ENCODE measurements at places on chromosomes 12 and 14. TPM values are rescaled to one million over a fixed set of nuclear protein-coding genes. Genes with fewer than 3 reads are reported as not detected.
A peak's percentile ranks its signal among the peaks of the same experiment; 100 is the strongest.

CLBA1 gene
- total RNA-seq: 13.5 TPM

DNA sequence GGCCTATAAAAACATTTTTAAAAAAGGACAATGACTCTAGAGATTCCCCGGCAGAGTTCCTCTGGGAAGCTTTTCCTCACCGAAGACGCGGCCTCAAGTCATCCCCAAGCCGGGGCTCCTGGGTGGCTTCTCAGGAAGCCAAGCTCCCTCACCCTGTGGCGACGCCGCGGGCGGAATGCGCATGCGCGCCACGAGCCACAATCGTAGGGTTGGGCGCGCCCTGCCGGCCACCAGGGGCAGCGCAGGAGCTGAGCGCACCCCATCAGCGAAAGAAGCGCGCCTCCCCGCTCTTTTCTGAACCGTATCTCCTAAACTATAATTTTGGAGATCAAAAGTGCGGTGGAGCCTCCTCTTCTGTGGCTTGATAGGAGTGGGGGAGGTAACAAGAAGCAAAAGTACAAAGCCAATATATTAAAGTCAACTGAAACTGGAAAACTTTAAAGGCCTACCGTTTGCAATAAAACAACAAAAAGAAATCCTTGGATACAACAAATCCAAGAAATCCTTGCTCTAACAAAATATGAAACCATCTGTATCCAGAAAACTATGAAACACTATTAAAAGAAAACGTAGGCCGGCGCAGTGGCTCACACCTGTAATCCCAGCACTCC is 17.4 kb upstream of the CHFR start:
- DNase-seq: peak; percentile 76

PPM1H gene
- 71.8 TPM for total RNA-seq

DNA sequence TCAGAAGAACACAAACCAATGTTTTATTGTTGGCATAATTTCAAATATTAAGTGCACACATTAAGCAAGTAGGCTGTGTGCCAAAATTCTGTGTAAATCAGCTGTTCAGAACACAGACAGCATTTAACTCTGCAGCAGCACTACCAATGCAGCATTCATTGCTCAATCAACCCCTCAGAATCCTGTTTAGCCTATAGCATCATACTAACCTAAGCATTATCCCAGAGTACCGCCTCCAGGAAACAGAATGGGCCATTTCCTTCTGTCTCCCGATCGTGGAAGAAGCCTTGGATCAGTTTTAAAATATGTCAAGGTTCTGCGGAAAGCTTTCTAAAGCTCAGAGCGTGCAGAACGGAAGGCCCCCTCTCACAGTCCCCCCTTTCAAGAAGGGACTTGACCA is 3.3 kb downstream of the IL26 start:
- peak; percentile 5 for DNase-seq

CLEC1B gene
- total RNA-seq: not detected

DIABLO gene
- total RNA-seq: 50.1 TPM

KRT77 gene
- not detected for total RNA-seq

TULP3 gene
- total RNA-seq: 49.4 TPM

CCDC38 gene
- total RNA-seq: not detected

CLEC4C gene
- total RNA-seq: not detected

ZNF891 gene
- 2.0 TPM for total RNA-seq

DNA sequence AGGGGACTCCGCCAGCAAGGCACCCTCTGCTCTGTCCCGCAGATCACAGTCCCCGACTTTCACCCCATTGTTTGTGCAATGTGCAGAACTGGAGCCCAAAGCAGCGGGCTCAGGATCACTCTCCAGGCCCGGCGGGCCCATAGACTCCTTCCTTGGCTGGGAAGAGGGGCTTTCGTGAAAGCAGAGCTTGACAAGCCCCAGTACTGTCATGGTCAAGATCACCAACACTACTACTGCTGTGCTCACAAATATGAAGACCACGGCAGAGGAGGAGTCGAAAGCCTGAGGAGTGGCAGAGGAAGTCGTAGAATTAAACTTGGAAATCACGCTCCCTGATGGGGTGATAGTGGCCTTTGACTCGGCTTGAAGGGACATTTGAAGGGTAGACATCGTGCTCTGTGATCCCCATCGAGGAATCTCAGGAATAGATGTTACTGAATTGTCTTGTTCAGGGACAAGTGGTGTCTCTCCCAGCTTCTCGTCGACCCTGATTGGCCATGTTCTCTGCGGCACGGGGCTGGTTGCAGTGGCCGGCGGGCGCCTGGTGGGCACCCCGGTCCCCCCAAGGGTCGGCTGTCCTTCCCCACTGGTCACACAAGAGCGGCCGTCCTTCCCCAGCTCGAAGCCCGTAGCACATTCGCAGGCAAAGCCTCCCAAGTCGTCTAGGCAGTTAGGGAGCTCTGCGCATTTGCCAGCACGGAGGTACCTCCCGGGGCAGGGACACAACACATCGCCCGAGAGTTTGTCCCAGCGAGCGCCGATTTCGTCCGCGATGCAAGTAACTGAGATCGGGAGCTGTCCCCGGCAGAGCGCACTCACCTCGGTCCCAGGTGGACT is 1.1 kb downstream of the CLEC14A start:
- peak; percentile 24 for DNase-seq

SLC24A4 gene
- total RNA-seq: 1.1 TPM

GRCh38 chr14:59017285-59017965 is 171.0 kb upstream of the DAAM1 start:
- DNase-seq: no peak

DNA sequence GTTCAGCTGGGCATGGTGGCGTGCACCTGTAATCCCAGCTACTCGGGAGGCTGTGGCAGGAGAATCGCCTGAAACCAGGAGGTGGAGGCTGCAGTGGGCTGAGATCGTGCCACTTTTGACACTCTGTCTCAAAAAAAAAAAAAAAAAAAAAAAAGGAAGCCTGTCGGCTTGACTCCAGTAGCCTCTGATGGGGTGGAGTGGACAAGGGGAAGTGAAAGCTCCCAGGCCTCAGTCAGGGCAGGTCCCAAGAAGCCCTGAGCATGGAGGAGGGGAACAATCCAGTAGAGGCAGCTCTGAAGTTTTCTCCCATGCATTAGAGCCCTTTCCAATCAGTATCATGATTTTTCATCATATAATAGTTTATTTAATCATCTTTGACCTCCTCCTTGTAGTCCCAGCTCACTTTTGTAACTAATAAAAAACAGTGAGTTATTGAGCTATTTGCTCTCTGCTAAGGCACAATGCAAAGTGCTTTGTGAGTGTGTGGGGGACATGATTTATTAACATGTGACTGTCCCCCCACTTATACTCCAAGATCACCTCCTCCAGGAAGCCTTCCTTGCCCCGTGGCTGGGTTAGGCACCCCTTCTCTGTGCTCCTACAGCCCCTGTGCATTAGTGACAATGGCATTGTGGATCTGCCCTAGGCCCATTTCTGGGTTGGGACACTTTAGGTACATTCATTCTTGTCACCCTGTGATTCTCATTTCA is 4.7 kb upstream of the SSH1 start:
- no peak for DNase-seq

- DNase-seq: no peak
Observed at GRCh38 chr12:109934026-109934425, 34.0 kb downstream of the TCHP start.

GRCh38 chr12:6423267-6424007 is 21.3 kb upstream of the CD27 start:
- DNase-seq: peak; percentile 73

DNA sequence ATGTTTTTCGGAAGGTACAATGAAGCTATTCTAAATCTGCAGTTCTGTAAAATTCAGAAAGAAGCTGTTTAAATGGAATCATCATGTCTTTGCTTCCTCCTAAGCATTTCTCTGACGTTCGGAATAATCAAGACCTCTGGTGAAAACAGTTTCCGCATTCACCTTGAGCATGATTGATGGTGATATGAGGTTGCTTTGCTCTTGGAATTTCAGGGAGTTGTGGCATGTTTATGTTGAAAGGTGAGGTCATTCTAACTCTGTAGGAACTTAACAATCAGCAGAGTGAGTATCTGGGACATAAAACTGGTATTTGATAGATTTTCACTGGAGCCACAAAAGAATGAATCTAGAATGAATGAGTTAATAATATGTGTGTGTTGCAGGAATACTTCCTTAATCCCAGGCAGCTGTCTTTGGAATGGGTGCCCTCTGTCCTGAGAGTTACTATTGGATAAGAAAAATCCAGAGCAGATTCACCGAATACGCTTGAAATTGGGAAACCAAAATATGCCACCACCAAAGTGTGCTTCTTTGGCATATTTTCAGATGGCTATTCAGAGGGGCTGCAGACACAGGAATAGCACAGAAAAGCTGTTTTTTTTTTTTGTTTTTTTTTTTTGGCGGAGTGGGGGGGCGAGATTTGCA is 599.1 kb downstream of the CCER1 start:
- DNase-seq: no peak

DNA sequence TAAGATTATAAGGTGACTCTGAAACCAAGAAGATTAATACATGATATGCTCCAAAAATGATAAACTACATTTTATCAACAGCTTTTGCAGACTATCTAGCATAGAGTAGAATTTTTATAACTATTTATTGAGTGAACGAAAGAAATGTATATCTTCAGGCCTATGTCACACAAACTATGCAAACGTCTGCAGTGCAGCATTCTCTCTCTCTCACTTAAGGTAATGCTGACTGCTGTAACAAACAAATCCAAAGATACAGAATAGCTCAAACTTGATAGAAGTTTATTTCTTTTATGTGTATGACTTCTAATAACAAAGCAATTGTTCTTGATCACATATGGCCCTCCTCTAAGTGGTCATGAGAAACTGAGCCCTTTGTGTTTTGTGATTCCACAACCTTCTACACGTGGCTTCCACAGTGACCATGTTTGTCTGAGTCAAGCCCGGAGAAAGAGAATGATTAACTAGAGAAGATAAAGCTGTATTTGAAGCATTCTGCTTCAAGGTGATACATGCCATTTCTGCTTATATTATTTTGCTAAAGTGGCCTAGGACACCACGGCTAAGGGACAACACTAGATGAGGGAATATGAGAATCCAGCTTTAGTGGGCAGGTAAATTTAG is 1352.7 kb upstream of the TMEM132C start:
- no peak for DNase-seq

CLEC2B gene
- total RNA-seq: not detected

DNA sequence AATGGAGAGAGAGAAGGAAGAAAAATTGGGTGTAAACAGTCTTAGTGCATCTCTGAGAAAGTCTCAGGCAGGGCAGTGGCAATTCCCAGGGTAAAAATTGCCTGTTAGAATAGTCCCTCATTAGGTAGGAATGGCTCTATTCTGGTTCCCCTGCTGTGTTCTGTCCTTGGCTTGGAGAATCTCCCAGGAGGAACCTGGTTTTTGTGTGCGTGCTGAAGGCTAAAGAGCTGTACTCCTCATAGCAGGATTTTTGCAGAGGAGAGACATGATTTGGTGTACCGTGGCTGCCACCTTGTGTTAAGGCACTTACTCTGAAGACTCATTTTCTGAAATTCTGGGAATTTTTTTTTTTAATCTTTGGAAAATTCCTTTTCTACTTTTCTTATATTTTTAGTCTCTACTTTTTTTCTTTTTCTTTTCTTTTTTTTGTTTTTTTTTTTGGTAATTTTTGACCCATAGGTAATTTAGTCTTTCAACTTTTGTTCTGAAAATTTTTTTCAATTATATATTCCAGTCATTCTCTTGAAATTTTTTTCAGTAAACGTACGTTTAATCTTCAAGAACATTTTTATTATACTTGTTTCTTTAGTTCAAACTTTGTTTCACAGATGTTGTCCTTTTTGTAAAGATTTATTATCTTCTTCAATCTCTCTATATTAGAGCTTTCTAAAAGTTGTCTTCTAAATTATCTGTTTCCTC is 63.8 kb downstream of the FBXO33 start:
- DNase-seq: peak; percentile 52

DNA sequence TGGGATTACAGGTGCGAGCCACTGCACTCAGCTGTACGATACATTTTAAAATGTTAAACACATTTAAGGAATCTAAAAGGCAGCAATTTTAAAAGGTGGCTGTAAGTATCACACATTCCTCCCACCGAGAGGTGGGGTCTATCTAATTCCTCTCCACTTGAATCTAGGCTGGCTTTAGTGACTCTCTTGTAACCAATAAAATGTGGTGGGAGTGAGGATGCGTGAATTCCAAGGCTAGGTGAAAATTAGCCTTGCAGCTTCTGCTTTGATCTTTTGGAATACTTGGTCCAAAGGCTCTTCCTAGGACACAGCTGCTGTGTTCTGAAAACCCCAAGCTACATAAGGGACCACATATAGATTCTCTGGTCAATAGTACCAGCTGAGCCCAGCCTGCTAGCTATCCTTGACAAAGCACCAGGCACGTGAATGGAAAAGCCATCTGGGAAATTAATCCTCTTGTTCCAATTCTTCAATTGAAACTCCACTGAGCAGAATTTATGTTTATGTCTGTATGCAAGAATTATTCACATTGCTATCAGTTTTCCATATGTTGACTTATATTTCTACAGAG is 8.8 kb upstream of the GPRC5D start:
- DNase-seq: no peak

ASCL1 gene
- total RNA-seq: not detected

DNA sequence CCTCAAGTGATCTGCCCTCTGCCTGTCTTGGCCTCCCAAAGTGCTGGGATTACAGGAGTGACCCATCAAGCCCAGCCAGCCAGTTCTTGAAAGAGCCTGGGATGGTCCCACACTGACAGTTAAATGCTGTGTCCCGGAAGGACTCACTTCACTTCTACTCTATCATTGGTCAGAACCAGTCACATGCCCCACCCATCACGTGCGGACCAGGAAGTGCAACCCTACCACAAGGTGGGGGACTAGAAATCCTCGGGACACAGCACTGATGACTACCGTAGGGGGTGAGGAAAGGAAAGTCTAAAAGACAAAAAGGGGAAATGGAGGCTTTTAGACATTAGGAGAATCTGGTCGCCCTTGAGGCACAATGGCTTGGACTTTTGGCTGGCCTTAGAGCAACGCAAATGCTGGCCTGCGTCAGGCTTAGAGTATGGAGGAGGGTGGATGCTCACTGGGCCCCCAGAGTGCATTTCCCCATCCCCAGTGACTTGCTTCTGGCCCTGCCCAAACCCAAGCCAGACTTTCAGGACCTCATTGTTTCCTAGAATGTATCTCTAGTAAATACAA is 207.7 kb downstream of the TTC8 start:
- no peak for DNase-seq
